ENCODE measurements at places on chromosomes 3 and 15.
A peak's percentile ranks its signal among the peaks of the same experiment; 100 is the strongest.

DNA sequence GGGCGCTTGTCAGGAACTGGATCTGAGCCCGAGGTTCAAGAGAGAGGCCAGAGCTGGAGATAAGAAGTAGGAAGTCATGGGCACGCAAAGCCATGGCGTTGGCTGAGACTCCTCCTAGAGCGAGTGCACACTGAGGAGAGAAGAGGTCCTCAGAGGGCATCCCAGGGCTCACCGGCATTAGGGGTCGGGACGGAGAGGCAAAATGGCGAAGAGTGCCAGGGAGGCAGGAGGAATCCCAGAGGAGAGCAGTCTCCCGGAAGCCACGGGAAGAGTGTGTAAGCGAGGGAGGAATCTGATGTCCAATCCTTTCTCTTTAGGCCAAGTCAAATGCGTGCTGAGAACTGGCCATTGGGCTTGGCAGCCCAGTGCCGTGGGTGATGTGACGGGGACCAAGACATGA, 24.0 kb downstream of the EFCC1 start:
- DNase-seq = no peak

- DNase-seq = no peak
These were observed 237.8 kb upstream of the UBE2E1 start for GRCh38 chr3:23567917-23568316.

GRCh38 chr15:26051761-26052675, 188.9 kb upstream of the ATP10A start:
- no peak for DNase-seq

- no peak for DNase-seq
These were observed 94.9 kb downstream of the PCSK6 start for GRCh38 chr15:101394654-101395053.

GRCh38 chr15:80918196-80918783, 71.3 kb downstream of the MESD start:
- no peak for DNase-seq

DNA sequence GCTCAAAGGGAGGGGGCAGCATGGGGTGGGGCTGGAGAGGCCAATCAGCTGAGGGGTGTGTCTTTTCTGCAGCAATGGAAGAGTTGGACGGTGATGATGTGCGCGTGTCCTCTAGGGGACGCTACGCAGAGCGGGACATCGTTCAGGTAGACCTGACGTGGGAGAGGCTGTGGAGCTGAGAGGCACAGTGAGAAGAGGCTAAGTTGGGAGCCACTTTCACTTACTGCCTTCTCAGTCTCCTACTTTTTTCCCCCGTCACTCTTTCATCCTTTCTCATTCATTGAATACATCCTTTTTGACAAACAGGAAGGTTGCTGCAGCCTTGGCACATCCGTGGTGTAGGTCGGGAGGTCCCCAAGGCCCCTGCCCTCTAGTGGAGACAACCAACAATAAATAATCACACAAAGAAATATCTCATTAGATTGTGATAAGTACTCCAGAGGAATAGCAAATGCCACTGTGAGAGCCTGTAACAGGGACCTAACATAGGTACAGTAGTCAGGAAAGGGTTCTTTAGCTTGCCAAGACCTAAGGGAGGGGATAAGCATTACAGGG, 4.4 kb upstream of the BRPF1 start:
- no peak for DNase-seq

GRCh38 chr15:40246496-40247280, 7.8 kb downstream of the PAK6 start:
- no peak for DNase-seq

DNA sequence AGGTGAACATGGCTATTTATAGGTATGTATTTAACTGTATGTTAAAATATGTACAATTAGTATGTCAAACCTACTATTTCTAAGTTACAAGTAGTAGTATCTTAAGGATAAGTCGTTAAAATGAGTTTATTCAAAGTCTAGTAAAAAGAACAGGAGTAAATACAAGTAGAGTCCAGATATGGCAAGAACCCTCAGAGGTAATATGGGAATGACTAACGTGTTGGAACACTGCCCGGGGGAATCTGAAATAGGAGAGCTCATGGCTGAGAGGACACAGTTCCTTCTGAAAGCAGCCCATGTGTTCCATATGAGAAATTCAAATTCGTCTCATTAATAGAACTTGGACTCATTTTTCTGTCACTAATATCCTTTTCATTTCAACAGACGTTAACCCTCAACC, 158.8 kb downstream of the CLSTN2 start:
- no peak for DNase-seq

DNA sequence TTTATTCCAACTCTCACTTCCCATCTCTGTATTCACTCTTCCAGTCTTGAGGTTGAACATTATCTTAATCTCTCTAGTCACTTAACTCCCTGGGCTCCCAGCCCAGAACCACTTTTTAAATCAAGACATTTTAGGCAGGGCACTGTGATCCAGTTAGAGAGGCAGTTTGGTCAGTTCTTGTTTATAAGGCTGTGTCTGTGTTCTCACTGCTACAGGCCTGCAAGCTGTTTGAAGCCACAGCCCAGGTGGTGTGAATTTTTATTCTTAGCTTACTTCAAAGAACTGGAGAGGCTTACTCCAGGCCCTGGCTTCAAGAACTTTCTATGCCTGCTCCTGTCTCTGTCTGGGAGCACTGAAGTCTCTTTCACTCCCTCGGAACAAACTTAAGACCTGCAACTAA, 906.1 kb downstream of the CADM2 start:
- no peak for DNase-seq

GRCh38 chr3:23189187-23189586, 13.9 kb upstream of the UBE2E2 start:
- DNase-seq = no peak

DNA sequence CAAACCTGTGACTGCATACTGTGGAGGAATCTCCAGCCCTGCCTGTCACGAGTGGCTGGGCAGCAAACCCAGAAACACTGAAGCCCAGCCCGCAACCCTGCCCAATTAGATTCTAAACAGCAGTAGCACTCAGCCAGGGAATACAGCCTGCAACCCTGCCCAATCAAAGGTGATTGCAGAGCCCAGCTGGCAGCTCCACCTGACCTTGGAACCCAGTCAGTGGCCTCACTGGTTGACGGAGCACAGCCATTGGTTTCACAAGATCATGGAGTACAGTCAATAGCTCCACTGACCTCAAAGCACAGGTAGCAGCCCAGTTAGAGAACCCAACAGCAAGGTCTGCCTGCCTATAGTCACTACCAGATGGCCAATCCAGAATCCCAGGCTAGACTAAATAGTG, 35.2 kb upstream of the MYLK start:
- DNase-seq = no peak

DNA sequence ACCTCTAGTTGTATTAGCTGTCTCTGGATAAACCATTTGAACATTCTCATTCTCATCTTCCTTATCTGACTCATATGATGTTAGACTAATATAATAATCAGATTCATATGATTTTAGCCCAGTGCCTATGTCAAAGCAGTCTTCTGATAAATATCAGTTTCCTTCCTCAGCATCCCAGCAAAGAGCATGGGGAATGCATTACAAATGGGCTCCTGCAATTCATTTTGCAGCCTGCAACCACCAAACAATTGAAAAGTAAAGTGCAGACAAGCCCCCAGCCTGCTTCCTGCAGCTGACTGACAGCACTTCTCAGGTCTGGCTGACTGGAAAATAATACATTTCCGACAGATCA, 78.2 kb upstream of the STAC start:
- DNase-seq = no peak

DNA sequence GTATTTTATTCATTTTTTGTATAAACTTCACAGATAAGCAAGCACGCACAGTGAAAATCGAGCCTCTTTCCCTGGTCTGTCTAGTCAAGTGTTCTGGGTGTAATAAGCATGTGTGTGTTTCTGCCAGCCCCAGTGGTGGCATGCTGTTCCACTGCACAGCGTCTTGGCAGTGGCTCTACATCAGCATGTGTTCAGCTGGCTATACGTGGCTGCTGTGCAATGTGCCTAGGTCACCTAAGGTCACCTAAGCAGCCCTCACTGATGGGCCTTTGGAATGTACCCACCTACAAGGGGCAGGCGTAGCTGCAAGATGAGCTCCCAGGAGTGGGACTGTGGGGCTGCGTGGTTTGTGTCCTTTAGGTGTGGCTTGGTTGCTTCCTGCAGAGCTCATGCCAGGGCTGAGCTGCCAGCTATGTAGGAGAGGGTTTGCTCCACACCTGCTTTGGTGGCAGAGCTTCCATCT, 4.9 kb downstream of the LIMD1 start:
- no peak for DNase-seq

- DNase-seq = peak; percentile 30
These were observed 234.9 kb downstream of the NEK10 start for GRCh38 chr3:27134171-27134796.

GRCh38 chr3:183554377-183554776, 1.1 kb downstream of the KLHL6 start:
- no peak for DNase-seq

- DNase-seq = no peak
These were observed 281.9 kb downstream of the RAP2B start for GRCh38 chr3:153443961-153444360.

DNA sequence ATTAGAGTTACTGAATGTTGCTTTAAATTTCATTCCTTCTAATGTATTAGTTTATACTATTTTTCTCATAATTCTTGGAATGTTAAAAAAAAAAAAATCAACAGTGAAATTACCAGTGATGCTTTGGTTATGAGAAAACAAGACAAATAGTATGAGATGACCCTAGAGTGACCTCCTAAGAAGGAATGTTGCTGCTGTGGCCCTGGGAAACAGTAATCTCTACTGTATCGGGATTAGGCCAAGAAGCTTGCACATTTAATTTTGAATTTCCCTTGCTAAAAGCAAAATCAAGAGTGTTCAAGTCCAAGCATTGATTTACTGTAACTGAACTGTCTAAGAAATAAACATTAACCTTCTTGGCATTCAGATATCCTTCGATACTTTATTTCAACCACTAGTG, 18.1 kb downstream of the TOPBP1 start:
- no peak for DNase-seq

GRCh38 chr3:52140000-52140399, 14.2 kb downstream of the POC1A start:
- no peak for DNase-seq

DNA sequence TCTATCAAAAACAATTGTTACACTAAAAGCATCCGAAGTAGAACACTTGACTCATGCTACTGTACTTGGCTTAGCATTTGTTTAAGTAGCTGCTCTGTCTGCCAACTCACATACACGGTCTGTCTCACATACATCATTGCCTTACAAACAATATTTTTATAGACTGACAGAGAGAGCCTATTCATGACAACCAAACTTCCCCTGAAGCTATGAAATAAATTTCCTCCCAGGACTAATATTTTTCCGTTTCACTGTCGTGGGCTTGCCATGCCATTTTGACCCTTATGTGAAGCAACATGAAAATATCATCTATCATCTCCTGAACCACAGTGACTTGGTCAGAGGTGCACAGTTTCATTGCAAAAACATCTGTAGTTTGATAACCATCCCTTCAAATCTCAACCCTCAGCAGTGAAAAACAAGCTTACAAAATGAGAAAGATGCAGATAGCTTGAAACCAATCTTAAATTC, 66.5 kb upstream of the PYGO1 start:
- no peak for DNase-seq

DNA sequence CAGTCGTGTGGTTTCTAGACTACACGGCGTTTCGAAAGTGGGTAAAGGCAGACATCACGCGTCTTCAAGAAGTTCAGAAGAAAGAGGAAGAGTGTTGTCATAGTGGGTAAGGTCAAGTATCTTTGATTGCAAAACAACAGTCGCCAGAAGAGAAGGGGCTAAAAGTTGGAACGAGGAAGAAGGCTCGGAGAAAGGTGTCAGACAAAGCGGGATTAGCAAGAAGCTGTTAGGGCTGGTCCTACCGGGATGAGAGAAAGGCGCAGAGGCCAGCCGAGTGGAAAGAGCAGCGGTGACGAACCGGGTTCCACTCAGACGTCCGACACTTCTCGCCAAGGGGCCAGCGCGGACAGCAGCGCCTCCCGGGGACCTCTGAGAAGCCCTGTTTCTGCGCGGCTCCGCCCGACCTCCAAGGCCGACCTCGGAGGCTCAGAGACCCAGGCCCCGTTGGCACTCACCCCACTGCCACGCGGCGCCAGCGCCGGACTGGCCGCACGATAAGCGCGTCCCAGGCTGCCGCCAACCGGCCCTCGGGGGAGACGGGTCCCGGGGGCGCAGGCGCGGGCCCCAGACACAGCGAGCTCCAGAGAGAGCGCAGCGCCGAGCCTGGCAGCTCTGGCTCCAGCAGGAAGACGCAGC, 436 bp downstream of the ADPGK start:
- no peak for DNase-seq

DNA sequence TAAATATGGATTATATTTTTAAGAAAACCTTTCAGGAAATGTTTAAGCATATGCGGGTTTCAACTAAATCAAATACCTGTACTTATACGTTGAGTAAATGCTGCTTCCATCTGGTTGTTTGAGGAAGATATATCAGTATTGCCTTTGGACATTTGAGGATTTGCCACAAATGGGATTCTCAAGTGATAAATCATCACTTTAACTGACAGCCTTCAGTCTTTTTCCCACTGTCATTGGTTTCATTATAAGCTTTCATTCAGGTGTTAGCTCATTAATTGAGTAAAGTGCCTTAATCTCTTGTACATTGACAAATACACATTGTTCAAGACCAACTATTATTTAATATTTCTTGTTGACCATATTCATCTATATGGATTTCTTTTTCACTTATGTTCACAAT, 217.2 kb downstream of the EDEM1 start:
- DNase-seq = no peak

GRCh38 chr3:181458857-181459256, 252.9 kb upstream of the SOX2 start:
- DNase-seq = no peak

GRCh38 chr3:53680028-53680427, 166.2 kb downstream of the CHDH start:
- DNase-seq = no peak

GRCh38 chr15:70440416-70441138, 322.8 kb downstream of the UACA start:
- DNase-seq = no peak

GRCh38 chr3:69690-70089, 126.9 kb upstream of the CHL1 start:
- DNase-seq = no peak

DNA sequence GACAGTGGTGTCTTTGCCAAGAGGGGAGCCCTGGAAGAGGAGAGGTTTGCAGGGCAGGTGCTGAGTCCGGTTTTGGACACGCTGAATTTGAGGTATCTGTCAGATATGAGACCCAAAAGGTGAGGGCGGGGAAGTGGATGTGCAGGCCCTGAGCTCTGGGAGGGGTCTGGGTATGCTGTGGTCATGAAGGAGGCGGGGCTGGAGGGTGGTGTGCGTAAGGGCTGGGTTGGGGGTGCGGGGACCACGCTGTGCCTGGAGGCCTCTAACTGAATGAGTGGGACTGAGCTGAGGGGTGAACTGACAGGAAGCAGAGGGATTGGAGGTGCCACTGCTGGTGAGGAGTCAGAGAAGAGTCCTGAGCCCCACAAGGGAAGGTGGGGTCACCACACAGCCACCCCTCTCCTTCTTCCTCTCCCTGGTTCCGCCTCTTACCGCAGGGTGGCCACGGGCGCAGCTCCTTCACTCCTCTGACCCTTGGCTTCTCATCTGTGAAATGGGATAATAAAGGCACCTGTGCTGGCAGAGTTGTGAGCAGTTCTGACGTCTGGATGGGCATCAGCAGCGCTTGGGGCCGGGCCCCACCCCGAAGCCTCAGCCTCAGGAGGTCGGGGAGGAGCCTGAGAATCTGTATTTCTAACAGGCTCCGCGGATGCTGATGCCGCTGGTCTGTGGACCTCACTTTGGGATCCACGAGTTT, 28.8 kb downstream of the PSTPIP1 start:
- DNase-seq = no peak
